Stimulated activated CD4-positive, alpha-beta T cell treated with anti-CD3 and anti-CD28 coated beads, Interleukin-2, amount 100 ng/mL, for 24 hours (primary cell): ENCODE measurements at places on chromosomes 3 and 15.

- no peak for DNase-seq
Observed at GRCh38 chr3:60126511-60127304, 1076.9 kb upstream of the CFAP20DC start.

GRCh38 chr15:39199076-39199475 lies 381.8 kb upstream of the THBS1 start:
- DNase-seq, result no peak

DNA sequence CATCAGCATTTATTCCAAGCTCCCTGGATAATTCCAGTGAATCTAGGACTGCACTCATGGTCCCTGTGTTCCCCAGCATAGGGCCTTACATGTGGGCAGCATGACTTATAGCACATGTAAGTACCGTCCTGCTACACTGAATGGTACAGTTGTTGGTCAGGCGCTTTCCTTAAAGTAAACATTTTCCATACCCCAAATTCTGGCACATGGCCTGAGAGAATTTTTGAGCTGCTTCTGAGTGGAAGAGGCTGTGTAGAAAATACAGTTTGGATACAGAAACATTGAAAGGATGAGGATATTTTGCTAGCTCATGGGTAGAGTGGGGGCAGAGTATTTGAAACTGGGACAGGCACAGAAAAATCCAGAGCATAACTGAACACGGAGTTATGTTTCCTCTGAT lies 27.6 kb downstream of the CORO2B start:
- DNase-seq, result no peak

DNA sequence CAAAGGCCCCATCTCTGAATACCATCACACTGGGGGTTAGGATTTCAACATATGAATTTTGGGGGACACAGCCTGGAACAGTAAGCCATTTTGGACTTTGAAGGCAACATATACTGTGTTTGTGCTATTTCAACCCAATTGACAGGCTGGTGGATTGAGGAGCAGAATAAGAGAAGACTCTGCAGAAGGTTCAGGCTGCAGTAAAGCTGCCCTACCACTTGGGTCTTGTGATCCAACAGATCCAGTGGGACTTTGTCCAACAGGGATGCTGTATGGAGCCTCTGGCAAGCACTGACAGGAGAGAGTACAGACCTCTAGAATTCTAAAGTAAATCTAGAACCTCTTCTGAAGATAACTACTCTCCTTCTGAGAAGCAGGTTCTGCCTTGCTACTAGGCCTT lies 1.1 kb upstream of the BCL2L10 start:
- DNase-seq, result no peak

DNA sequence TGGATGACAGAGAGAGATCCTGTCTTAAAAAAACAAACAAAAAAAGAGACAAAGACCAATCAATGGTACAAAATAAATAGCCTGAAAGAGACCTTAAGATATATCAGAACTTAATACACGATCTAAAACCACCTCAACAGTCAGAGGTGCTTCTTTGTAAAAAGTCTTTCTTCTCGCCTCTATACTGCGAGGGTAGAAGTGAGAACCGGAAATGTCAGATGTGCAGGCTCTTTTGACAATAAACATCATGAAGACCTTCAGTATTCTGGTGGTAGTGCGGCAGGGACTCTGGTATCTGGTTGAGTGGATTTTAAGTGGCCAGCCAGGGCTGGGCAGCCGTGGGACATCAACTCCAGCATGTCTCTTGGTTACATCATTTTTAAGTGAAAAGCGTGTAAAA lies 30.0 kb downstream of the RUBCN start:
- DNase-seq, result no peak

DNA sequence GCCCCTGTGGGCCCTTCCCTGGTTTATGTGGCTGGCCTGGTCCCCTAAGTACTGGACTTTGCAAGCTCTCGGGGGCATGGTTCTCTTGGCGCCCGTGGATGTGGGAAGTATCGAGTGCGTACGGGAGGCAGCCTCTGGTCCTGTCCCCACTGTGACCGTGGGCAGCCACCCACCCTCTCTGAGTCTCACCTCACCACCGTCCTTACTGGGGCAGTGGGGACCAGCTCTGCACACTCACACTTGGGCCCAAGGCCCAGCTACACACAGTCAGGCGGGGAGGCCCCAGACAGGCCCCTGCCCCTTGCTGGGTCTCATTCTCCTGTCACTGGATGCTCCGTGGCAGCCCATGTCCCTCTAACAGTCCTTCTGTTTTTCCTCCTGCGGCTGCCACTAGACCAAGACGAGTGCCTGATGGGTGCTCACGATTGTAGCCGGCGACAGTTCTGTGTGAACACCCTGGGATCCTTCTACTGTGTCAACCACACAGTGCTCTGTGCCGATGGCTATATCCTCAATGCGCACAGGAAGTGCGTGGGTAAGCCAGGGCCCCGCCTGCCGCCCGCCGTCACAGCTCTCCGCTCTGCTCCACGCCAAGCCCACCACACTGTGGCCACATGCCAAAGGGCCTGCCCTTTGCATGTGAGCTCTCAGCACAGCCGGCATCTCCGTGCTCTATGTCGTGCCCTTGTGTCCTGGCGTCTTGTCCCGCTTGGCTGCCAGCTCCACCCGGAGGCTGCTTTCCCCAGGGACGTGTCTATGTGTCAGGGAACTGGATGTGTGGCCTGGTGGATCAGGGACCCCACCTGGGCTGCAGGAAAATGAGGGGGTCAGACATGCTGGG lies 72.7 kb downstream of the FBLN2 start:
- no peak for DNase-seq

GRCh38 chr3:68964694-68965093 lies 32.3 kb upstream of the TAFA4 start:
- DNase-seq, result no peak

GRCh38 chr3:129357616-129358015 lies 70.8 kb downstream of the EFCAB12 start:
- no peak for DNase-seq

GRCh38 chr3:158810823-158811724 lies 9.2 kb downstream of the MFSD1 start:
- no peak for DNase-seq

GRCh38 chr3:107578523-107578922 lies 55.8 kb downstream of the BBX start:
- DNase-seq, result no peak

DNA sequence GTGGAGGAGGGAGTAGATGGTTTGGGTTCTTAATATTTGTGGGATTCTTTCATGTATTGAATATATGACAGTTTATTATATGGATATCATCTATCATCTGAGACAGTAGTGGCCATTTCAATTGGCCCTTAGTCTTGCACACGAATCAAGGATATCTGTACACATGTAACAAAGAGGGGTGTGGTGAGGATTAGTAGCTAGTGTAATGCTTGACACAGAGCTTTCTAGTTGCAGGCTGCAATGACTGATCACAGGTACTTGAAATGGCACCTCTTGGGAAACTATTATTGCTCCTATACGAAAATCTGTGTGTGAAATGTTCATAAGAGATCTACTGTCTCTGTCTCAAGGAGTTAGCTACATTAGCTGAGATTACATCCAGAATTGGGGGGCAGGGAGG lies 12.8 kb downstream of the TM4SF1 start:
- DNase-seq, result no peak

GRCh38 chr3:122497425-122497824 lies 17.3 kb downstream of the KPNA1 start:
- peak; percentile 21 for DNase-seq

GRCh38 chr3:31917303-31918005 lies 63.6 kb downstream of the OSBPL10 start:
- DNase-seq, result no peak

DNA sequence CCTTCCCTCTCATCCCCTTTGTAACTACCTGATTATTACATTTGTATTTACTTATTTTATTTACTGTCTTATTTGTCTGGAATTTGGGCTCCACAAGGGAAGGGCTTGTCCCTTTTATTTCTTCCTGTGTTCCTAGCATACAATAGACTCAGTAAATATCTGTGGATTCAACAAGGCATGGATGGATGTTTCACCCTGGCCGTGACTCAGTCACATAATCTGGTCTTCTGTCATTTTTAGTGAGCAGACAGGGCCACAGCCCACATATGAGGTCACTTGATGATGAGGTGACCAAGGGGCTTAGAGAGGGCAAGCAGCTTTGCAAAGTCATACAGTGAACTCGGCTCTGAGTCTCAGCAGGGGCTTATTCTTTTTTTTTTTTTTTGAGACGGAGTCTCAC lies 7.8 kb upstream of the DAG1 start:
- no peak for DNase-seq

- no peak for DNase-seq
Observed at GRCh38 chr15:59516655-59517461, 78.9 kb downstream of the FAM81A start.

DNA sequence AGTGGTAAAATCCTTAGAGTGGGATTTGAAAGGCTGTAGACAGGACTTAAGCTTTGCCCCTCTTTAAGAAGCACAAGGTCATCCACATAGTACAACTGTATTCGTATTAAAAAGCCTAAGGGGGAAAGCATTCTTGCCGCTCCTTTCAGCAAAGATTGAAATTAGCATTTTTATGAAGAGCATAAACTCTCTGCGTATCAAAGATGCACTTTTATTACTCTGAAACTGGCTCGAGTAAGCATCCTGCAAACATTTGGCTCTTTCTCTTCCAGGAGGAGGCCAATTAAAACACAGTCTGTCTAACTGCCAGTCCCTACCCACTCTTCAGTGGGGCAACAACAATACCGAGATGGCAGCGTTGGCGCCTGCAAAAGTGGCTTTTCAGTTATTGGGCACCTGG lies 192.5 kb upstream of the TPRG1 start:
- DNase-seq, result no peak

- DNase-seq, result no peak
Observed at GRCh38 chr15:79166311-79166955, 75.9 kb upstream of the RASGRF1 start.

DNA sequence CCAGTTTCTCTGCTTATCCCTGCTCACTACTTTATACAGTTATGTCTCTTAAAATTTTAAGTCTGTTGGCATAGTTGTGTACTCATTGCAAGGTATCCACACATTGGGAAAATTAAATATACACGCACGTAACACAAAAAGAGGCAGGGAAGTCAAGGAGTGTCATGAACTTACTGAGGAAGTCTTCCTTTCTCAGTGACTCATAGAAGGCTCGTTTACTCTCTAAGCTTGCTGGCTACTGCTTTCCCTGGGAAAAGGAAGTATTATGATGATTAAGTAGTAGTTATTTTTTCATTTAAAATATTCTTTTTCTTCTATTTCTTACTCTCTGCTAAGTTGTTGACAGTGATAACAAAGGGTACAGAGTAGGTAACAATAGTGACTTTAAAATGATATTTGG lies 287.3 kb downstream of the UBE2E2 start:
- DNase-seq, result no peak

GRCh38 chr15:62637574-62637897 lies 405.0 kb upstream of the TPM1 start:
- DNase-seq, result no peak

- no peak for DNase-seq
Observed at GRCh38 chr3:65093641-65094040, 405.8 kb upstream of the ADAMTS9 start.

DNA sequence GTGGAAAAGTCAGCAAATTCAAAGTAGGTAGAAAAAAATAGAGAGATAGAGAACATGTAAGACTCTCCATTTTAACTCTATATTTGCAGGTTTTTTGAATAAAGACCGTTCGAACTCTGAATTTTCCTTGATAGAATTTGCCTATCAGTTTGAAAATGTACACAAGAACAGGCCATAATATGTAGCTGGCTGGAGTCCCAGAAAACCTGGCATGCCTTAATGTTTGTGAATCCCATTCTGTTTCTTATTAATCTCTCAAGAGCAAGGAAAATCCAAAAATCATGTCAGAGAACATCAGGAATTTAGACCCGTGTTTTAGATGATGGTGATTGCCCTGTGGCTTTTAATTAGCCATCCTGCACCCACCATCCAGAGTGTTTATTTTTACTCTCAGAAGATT lies 7.2 kb upstream of the CFAP161 start:
- DNase-seq, result no peak

- DNase-seq, result no peak
Observed at GRCh38 chr15:61196711-61197586, 32.2 kb downstream of the RORA start.

DNA sequence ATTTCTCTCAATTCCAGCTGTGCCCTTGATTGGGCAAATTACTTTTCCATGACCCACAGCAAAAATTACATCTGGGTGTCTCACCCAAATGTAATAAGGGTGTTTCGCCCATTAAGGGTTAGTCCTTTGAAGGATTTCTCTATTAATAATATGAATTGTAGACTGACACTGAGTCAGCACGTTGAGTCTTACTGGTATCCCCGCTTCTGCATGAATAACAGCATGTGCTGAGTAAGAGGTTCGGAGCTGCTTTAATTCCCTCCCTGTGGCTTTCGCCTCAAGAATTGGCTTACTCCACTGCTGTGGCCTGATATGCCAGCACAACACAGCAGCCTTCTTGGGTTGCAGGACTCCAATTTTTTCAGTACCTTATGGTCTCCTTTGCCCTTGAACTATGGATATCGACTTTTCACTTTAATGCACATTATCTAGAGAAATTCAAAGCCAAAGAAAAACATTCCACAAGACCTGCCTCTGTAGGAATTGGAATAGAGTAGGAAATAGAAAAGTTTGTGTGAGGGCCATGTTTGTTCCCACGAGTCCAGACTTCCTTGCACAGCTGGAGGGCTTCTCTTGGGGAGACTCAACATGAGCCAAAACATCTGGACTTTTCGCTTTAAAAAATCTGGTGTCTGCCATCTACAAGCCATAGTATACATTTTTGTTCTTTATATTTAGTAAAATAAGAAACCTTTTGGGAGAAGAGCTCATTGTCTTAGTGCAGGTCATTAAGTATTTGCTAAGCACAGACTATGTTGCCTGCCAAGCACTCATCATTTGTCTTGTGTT lies 20.7 kb upstream of the ERC2 start:
- DNase-seq, result no peak

GRCh38 chr15:40108061-40108854 lies 421 bp downstream of the BMF start:
- DNase-seq, result no peak

DNA sequence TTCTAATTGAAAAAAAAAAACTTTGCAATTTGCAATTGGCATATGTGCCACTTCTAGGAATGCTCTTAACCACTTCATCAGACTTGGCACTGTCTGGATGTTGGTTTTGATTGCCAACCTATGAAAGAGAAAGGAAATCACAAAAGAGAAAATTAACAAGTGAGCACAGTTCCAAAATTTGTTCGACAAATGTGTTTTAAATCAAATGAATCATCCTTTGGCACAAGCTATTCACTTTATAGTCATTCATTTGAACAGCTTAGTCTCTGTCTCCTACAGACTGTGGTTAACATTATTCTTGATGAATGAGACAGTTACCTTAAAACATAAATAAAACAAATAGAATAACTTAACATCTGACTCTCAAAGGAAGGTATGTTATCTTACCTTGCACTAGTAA lies 265.0 kb downstream of the EPHA3 start:
- no peak for DNase-seq

GRCh38 chr3:168476360-168476980 lies 380.7 kb upstream of the GOLIM4 start:
- DNase-seq, result no peak
